Body of pancreas (tissue), 4 donors: ENCODE measurements at places on chromosomes 16 and 17.

DNA sequence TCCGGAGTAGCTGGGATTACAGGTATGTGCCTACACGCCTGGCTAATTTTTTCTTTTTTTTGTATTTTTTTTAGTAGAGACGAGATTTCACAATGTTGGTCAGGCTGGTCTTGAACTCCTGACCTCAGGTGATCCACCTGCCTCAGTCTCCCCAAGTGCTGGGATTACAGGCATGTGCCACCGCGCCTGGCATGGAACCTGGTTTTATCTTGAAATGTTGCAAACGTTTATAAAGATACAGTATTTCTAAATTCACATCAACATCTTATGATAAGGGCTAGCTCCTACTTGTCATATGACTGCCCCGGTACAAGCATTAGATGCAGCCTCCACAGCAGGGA lies 1.5 kb upstream of the IST1 start:
- DNase-seq, result no peak

GRCh38 chr17:57121308-57122042 lies 36.4 kb downstream of the AKAP1 start:
- DNase-seq, result peak; percentile 60

GRCh38 chr17:50035421-50035879 lies 20.5 kb upstream of the ITGA3 start:
- DNase-seq, result no peak

- DNase-seq, result peak; percentile 4
Observed at GRCh38 chr17:35683591-35683990, 47.8 kb upstream of the RASL10B start.

DNA sequence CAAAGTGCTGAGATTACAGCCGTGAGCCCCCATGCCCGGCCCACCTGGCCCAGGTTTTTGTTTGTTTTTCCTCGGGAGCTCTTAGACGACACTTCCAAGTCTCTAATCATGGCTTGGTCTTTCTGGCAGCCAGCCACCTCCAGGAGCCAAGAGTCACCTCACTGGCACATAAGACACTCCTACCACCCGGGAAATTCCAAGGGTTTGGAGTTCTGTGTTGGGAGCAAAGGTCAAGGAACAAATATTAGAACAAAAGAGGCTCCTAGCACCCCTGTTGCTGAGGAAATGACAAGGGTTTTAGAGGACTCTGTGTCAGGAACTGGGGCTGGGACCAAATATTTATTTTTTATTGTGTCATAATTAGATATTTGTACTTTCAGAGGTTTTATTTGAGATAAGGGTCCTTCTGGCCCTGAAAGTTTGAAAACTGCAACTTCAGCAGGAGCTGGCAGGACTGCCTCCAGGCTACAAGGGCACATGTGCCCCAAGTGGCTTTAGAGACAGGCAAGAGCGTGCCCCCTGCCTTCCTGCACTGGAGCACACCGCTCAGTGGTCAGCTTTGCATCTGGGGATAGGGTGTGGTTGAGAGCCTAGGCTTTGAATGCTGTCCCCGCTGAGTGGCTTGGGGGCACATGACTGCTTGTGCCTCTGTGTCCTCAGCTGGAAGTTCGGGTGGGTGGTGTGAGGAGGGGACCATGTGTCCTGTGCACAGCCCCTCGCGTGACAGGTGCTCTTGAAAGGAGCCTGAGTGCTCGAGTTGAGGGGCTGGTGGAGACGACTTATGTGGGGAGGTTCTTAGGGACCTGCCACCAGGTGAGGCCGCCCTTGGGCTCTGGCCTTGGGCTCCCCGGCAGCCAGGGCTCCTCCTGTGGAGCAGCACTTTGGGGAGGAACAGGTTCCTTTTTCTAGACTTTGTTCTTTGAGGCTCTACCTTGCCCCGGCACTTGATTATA lies 29.7 kb downstream of the MGRN1 start:
- DNase-seq, result peak; percentile 92

DNA sequence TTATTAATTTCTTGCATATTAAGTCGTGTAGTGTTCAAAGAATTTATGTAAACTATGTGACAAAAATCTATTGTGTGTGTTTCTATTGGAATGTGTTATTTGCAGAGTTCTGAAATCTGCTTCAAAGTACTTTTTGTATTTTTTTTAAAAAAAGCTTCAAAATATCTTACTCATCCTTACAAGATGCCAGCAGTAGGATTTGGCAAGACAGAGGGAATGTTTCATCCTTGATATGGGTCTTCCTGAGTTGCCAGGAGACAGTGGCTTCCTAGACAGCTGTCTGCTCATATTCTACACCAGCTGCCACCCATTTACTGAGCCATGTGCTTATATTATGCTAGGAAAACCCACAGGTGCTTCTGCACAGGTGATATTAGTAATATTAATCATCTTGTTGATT lies 36.4 kb downstream of the EFCAB5 start:
- DNase-seq, result no peak

- no peak for DNase-seq
Observed at GRCh38 chr16:56530872-56531271, 11.0 kb upstream of the BBS2 start.

DNA sequence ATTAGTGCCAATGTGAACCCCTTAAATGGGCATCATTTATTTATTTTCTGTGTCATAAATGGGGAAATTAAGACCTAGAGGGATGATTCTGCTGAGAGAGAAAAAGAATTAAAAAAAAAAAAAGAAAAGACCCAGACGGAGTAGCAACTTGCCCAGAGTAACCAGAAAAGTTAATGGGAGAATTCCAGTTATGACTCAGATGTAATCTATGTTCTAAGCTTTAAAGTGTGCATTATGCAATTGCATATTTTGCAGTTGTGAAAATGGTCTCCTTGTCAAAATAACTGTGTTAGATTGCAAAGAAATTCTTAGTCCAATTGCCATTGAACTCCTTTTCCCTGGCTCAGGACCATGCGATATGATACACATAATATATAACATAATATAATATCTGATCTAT lies 38.6 kb upstream of the TBX2 start:
- DNase-seq, result no peak

- DNase-seq, result no peak
Observed at GRCh38 chr16:14148016-14148415, 76.9 kb downstream of the MRTFB start.
